ENCODE measurements at places on chromosomes 1 and 21.

GRCh38 chr1:162159515-162159914 is 90.0 kb downstream of the NOS1AP start:
- DNase-seq: no peak

DNA sequence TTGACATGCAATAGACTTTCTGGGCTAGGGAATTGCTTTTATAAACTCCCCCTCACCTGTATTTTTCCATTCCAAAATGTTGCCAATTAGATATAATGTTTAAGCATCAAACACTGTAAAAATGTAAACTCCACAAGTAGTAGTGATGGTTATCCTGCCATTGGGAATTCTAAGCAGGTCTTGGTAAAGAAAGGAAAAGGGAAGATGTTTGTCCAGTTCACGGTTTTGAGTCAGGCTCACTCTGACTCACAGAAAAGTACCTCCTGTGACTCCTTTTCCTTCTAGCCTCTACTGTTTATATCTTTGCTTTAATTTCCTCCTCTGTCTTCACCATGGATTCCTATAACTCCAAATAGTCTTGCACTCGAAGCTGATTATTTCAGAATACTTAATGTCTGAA is 19.0 kb upstream of the PTPN14 start:
- no peak for DNase-seq

- peak; percentile 76 for DNase-seq
These were observed 130.3 kb downstream of the CASZ1 start for GRCh38 chr1:10665930-10666850.

GRCh38 chr1:175422156-175422555 is 229.6 kb upstream of the KIAA0040 start:
- no peak for DNase-seq

DNA sequence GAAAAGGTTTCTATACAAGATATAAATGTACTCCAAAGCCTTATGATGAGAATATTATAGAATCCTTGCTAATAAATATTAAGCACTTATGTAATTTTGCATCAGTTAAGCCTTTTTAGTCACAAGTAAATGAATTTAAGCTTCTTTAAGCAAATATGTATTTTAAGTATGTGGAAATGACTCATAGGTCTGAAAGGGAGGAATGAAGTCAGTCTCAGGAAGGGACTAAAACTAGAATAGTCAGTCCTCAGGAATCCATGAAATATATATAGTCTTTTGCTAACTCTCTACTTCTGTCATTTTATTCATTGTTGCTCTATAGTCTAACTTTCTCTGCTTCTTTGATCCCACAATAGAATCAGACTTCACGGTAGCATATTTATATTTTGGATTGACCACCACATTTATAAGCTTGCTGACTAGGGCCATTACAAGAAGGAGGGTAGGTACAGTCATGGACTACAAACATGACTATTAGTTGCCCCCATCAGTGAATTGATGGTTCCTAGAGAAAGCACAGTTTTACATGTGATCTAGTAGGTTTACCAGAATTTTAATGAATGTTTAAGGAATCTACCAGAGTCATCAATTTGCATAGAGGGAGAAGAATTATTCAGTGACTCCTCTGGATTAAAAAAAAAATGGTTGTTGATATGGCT is 20.2 kb upstream of the RABGGTB start:
- DNase-seq: no peak

- DNase-seq: no peak
These were observed 1.8 kb upstream of the MCOLN2 start for GRCh38 chr1:84998642-84999280.

Measured in left cardiac atrium (tissue), 4 donors.